Endothelial cell of umbilical vein (primary cell): ENCODE measurements at places on chromosomes 2 and 18. TPM values are rescaled to one million over a fixed set of nuclear protein-coding genes. Genes with fewer than 3 reads are reported as not detected.

DNA sequence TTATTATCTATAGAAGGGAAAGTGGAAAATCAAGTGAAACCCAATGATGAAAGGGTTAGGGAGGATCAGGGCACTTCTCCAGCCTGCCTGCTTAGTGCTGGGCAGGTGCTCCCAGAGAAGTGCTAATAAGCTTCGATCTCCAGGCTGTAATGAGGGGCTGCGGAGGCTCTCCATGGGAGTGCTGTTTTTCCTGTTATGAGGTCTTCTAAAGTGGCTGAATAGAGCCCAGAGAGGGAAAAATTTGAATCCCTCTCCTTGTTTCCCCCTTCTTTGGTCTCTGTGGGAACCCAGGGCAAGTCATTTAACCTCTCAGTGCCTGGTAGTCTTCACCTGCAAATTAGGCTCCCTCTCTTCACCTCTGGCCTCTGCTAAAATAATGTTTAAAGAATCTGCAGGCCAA, 351.7 kb upstream of the DCC start:
- no peaks in the 10 kb centered on the region for H3K4me1 ChIP-seq
- no peak overlapping the region for H3K27ac ChIP-seq
- DNase-seq, result no peak
- H3K27me3 ChIP-seq, result no peaks in the 10 kb centered on the region
- no peaks in the 10 kb centered on the region for H3K36me3 ChIP-seq

GRCh38 chr2:141103216-141103615, 1027.6 kb downstream of the LRP1B start:
- H3K27ac ChIP-seq, result no peak overlapping the region
- H3K36me3 ChIP-seq, result no peaks in the 10 kb centered on the region
- no peaks in the 10 kb centered on the region for H3K27me3 ChIP-seq
- no peak for DNase-seq

- H3K27me3 ChIP-seq, result no peaks in the 10 kb centered on the region
- no peak overlapping the region for H3K4me3 ChIP-seq
- H3K4me1 ChIP-seq, result no peaks in the 10 kb centered on the region
- H3K36me3 ChIP-seq, result no peaks in the 10 kb centered on the region
These were observed 25.3 kb downstream of the GPR55 start for GRCh38 chr2:230899786-230900185.

DNA sequence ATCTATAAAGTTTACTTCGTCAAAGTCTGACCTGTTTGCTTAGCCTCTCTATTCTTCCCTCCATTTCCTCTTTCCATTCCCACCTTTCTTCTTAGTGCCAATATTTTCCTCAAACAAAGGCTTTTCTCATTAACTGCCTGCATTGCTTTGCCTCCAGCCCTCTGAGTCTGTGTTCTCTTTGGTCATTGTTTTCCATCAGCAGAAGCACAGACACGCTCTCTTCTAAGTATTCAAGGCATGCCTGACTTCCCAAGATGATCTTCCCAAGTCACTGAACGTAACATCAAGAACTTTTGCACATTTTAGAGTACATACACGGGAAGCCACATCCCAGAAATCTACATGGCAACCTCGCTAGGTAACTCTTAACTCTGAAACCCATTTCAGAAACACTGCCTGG, 32.6 kb upstream of the ANXA4 start:
- no peaks in the 10 kb centered on the region for H3K4me1 ChIP-seq
- no peak overlapping the region for H3K27ac ChIP-seq
- H3K4me3 ChIP-seq, result no peak overlapping the region
- H3K27me3 ChIP-seq, result no peaks in the 10 kb centered on the region

PLGLB2 gene
- polyA plus RNA-seq, result 0.68 and 0.98 TPM in 2 replicates

DNA sequence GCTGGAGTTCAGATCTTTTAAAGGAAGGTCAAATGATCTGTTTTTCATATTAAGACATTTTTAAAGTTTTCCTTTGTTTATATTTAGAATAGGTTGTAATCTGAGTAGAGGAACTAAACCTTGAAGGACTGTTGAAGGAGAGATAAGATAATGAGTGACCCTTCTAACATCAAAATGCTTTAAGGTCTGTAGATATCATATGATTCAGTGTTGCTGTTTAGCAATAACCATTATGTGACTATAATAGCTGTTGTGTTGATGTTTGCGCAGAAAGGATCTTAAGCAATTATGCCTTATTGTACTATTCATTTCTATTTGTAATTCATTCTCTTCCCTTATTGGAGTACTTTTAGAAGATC, 60.0 kb downstream of the SLC16A14 start:
- no peak overlapping the region for H3K27ac ChIP-seq
- H3K27me3 ChIP-seq, result no peaks in the 10 kb centered on the region
- no peak overlapping the region for H3K4me3 ChIP-seq
- peaks cover 7% of the 10 kb centered on the region for H3K4me1 ChIP-seq

DNA sequence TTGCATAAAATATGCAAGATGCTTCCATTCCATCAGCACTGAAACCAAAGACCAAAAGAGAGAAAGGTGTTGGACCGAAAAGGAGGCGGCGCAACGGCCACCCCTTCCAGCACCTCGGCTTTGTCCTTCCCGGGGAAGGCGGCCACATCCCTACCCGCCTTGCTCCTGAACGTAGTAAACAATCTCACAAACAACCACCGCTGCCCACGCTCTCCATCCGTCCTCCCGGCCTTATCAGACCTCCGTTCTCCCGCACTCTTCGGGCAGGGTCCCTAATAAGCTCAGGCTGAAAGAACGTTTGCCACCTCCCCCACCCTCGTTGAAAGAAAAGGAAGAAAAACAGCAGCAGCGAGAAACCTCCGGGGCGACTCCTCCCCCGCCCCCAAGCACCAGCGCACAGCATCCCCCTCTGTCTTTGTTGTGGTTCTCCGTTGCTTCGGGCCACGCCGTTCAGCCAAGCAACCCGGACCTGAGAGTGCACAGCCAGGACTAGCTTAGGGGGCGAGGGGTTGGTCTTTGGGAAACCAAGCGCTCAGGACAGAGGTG, 4.4 kb downstream of the EVX2 start:
- H3K4me1 ChIP-seq, result no peaks in the 10 kb centered on the region
- no peak for DNase-seq
- no peaks in the 10 kb centered on the region for H3K36me3 ChIP-seq
- no peak overlapping the region for H3K27ac ChIP-seq

IL18R1 gene
- 1.8 and 2.9 TPM in 2 replicates for polyA plus RNA-seq

GRCh38 chr2:173032032-173032431, 43.6 kb upstream of the MAP3K20 start:
- H3K4me1 ChIP-seq, result no peaks in the 10 kb centered on the region
- peaks cover 6% of the 10 kb centered on the region for H3K36me3 ChIP-seq
- no peak overlapping the region for H3K4me3 ChIP-seq

IER3IP1 gene
- 7.6 and 9.6 TPM in 2 replicates for polyA plus RNA-seq

GRCh38 chr2:70201831-70202230, 11.0 kb upstream of the C2orf42 start:
- H3K27me3 ChIP-seq, result no peaks in the 10 kb centered on the region
- no peaks in the 10 kb centered on the region for H3K4me1 ChIP-seq
- no peaks in the 10 kb centered on the region for H3K36me3 ChIP-seq
- no peak for DNase-seq
- no peak overlapping the region for H3K27ac ChIP-seq

ONECUT2 gene
- under 0.01 and 0.01 TPM in 2 replicates for polyA plus RNA-seq
